ENCODE measurements at places on chromosomes 16 and 17.
A peak's percentile ranks its signal among the peaks of the same experiment; 100 is the strongest.

GRCh38 chr16:7452090-7452489 lies 119.4 kb downstream of the RBFOX1 start:
- DNase-seq: no peak

- no peak for DNase-seq
Observed at GRCh38 chr17:65065906-65066305, 9.4 kb upstream of the GNA13 start.

DNA sequence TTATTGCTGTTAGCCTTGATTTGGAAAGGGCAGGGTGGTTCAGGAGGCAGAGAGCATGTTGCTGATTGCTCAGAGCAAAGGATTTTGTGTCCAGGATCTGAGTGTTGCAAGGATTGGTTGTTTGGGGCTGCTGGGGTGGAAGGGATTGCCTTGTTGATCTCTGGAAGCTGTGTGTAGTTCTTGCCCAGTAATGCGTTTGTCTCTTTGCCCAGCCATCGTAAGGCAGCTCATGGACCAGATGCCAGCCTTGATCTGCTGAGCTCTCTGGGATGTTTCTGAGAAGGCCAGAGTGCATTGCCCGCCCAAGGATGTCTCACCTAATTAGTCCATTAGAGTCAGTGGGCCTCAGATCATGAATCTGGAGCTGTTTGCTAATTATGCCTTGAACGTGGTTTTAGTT lies 33.6 kb downstream of the NKD1 start:
- DNase-seq: peak; percentile 32

- DNase-seq: no peak
Observed at GRCh38 chr17:180381-181244, 837 bp downstream of the DOC2B start.

DNA sequence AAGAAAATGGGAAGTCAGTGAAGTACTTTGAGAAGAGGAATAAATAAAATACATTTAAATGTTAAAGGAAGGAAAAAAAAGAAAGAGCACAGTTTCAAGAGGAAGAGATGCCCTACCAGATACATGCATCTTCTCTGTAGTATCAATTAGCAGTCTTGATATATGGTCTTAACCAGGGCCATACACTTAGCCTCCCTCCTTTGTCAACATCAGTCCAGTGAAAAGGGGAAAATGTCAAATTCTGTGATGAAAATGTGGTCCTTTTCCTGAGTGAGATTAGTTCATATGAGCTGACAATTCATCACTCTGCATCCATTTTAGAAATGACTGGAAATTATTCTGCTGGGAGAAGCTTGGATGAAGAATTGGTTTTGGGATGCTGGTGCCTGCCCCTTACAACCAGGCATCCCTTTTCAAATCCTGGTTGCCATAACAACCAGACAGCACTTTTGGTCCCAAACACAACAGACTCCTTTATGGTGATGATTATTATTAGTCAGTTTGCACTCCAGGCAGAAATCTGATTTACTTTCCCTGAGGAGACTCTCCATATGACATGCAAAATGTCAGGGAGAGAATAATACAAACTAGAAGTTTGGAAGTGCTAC lies 933.6 kb upstream of the CDH8 start:
- DNase-seq: no peak

- DNase-seq: no peak
Observed at GRCh38 chr16:55040366-55041086, 109.9 kb downstream of the IRX5 start.

DNA sequence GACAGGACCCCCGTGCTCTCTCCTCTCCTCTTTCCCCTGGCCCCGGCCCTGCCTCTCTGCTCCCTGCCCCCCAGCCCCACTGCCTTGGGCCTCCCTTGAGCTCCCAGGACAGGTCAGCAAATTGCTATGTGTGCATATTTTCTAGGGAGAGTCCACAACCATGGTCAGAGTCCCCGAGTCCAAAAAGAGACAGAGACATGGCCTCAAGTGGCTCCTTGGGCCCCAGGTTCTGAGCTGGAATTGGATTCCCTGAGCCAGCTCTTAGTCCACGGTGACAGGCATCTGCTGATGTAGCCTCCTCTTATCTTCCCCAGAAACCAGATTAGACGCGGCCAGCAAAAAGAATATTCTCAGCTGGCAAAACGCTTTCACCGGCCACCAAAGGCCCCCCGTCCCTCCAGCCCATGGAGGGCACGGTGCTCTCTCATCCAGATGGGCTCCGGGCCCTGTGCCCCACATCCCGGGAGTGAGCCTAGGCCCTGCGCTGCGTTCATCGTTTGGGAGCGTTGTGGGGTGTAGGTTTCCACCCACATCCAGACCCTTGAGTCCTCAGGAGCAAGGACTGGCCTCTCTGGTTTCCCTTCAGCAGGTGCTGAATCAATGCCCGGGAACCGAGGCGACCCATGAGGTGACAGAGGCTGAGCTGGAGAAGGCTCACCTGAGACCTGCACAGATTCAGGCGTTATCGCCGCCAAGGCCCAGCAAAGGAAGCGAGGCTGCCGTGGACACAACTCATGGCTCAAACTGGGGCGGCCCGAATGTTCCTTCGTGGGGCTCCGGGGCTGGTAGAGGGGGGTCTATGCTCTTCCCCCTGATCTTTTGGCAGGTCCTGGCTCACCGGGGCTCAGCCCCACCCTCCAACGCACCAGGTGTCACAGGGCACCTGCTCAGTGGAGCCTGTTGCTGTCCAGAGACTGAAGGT lies 16.3 kb upstream of the ENPP7 start:
- DNase-seq: no peak

GRCh38 chr16:79402356-79402755 lies 198.2 kb downstream of the MAF start:
- no peak for DNase-seq

DNA sequence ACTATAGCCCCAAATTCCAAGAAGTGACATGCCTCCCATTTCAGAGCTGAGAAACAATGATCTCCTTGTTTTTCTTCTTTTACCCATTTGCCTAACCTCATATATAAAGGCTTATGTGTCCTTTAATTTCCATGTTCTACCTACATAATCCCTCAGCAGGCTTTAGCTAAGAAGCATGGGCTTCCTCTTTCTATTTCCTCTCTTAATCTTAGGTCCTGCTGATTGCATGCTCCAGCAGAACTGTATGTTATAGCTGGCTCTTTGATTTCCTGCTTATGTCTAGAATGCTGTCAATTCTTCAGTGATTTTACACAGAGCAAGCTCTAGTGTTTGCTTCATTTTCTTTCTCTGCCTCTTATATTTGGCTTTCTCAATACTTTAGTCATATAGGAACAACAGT lies 151.7 kb upstream of the COX10 start:
- DNase-seq: no peak

DNA sequence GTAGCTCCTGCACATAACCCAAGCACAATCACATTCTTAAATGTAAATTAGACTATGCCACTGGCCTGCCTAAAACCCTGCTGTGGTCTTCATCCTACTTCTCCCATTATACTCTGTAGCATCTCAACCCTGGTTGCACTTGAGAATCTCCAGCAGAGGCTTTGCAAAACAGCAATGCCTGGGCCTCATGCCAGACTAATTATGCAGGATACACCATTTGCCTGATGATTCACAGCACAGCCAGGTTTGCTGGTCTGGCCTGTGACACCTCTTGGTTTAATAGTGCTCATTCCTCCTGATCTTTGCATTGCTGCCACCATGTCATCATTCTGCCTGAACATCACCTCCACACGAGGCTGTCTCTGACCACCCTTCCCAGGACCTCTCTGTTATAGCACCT lies 491.9 kb upstream of the TOM1L1 start:
- DNase-seq: no peak

GRCh38 chr16:85046931-85047866 lies 19.6 kb downstream of the KIAA0513 start:
- no peak for DNase-seq

DNA sequence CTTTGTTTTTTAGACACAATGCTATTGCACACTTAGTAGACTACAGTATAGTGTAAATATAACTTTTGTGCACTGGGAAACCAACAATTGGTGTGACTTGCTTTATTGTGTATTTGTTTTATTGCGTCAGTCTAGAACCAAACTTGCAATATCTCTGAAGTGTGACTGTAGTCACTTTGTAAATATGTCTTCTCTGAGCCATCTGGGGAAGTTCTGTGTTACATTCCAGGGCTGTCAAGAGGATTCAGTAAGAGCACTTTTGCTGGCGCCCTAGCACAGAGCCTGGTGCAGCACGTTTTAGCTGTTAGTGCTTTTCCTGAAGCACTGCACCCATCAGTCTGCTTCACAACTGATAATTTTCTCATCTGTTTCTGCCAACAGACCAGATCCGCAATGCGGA lies 73.2 kb downstream of the NT5M start:
- DNase-seq: no peak

DNA sequence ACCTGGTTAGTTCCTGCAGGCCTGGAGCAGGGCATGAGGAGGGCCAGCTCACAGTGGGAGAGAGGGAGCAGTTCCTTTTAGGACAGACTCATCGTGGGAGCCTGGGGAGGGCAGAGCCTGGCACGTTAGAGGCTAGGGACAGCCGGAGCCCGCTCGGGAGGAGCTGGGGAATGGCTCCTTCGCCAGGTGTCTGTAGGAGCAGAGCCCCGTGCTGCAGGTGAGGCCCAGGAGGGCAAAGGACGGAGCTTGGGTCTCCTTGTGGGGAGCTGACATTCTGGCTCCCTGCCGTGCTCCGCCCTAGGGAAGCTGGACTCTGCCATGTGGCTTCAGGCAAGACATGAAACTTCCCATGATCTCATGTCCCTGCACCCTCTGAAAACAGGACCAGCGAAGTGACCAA lies 18.7 kb upstream of the MTSS2 start:
- DNase-seq: no peak

GRCh38 chr17:81902023-81902652 lies at the start of gene NPB:
Gene NPB (plus strand): TSS chr17:81902238. CDS start chr17:81902278, 40 bp downstream.
- DNase-seq: no peak

- no peak for DNase-seq
Observed at GRCh38 chr16:80924372-80924978, 82.2 kb downstream of the CMC2 start.

DNA sequence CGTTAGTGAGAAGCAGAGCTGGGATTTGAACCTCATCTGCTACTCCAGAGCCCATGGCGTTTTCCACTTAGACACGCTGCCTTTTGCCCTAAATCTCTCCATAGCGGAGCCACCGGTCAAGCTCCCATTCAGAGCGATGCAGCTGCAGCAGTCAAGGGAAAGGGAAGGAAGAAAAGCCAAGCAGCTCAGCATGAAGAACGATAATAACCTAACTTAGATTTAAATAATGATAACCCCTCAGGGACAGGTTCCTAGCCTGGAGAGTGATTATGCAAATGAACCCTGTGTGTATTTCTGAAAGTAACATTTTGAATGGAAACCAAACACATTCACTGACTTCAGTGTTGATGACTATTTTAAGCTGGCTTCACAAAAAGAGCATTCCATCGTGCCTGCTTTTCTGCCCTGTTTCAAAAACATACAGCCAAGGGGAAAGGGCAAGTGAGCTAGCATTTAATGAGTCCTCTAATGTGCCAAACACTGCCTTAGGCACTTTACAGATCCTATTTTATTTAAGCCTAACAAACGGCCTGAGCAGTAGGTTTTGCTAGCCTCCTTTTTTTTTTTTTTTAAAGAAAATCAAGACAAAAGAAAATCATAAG lies 798.3 kb downstream of the CDH8 start:
- no peak for DNase-seq

DNA sequence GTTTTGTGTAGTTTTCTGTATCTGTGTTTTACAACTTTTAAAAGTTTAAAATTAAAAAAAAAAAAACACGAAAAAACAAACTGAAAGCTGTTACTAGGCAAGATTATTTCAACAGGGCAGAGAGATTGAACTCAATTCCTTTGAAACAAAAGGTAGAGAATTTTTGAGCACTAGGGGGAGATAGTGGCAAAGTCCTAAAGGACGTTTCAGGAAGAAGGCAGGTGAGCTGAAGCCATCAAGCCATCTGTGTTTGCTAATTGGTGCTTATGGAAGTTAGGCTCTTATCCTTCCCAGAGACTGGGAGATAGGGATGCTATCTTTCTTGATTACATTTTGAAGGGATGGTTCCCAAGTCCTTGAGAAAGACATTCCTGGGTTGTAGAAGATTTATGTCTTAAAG lies 70.6 kb upstream of the CLEC3A start:
- DNase-seq: no peak

DNA sequence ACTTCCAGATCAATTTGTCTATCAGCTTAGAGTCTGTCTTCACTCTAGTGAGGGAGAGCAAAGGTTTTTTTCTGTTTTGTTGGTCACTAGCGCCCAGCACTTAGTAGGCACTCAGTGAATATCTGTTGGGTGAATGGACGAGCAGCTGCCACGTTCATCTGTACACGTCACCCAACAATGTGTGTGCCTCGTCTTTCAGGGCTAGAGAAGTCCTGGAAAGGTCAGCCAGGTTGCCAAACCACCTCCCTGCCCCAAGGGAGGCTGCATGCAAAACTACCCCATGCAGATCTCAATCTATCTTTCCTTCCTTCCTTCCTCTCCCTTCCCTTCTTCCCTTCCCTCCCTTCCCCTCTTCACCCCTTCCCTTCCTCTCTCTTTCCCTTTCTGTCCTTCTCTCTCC lies 340.9 kb downstream of the SOX9 start:
- no peak for DNase-seq

DNA sequence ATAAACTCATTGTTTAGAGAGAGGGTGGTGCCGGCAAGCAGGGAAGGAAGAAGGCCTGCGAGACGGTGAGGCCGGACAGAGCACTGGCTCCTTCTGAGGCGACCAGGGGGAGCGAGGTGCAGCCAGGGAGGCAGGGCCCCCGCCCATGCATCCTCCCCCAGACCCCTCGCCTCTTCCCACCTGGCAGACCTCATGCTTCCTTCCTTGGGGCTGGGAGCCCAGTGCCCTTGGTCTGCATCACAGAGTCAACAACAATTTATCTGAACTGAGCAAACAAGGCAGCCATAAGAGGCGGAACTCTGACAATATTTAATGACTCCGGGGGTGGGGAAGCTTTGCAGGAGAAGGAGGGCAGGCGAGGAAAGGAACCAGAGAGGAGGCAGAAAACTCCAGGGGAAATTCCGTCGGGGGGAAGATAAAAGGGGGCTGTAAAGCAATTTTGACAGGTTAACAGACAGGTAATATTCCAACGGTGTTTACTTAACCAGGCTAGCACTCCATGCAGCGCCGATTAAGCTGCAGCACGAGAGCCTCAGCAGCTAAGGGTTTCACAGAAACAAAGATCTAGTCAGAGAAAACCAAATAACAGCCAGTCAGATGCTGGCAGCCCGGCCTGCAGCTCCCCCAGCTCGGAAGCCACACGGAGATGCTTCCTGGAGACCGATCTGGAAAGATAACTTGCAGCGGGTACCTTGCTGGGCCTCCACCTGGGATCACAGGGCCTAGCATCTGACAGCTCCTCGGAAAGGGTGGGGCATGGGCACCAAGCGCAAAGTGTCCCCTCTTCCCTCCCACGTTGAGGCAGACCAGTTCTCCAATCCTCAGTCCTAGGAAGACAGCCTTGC lies 398.2 kb downstream of the SOX9 start:
- DNase-seq: no peak

GRCh38 chr17:9173386-9173983 lies 152.2 kb downstream of the NTN1 start:
- DNase-seq: no peak

GRCh38 chr16:1781758-1782407 lies 488 bp downstream of the SPSB3 start:
- DNase-seq: no peak

GRCh38 chr16:4611337-4612021 lies 3.2 kb downstream of the UBALD1 start:
- no peak for DNase-seq

GRCh38 chr17:77875051-77875780 lies 83.3 kb upstream of the TNRC6C start:
- no peak for DNase-seq

- no peak for DNase-seq
Observed at GRCh38 chr17:61323003-61323908, 76.4 kb upstream of the TBX2 start.

Data from MG63 (cell line).